ENCODE measurements at places on chromosomes 7 and 10.

GRCh38 chr7:81002421-81002820 is 83.6 kb upstream of the SEMA3C start:
- no peak for DNase-seq

DNA sequence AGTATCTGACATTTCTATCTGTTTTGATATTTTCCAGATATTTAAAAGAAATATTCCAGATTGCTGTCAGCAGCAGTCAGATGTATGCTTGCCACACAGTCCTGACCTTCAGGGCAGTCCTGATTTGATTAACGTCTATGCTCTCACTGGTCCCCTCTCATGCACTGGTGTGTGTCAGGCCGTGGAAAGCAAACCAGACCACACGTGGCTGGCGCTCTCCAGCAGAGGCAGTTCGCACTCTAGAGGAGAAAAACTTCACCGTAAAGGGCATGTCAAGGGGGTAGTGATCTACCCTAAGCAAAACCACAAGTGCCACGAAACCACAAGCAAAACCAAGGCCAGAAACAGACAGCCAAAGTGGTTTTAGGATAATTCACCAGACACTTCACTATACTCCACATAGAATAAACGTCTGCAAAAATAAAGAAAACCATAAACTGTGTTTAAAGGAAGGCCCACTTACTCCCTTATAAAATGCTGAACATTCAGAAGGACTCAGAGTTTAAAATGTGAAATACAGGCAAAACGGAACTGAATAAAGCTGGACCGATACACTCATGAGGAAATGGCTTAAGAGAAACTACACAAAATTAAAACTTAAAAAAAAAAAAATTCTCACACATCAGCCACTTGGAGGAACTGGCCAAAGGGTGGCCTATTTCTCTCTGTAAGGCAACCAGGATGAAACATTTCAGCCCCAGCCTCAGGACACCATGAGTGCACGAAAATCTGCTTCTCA is 26.4 kb downstream of the PARP12 start:
- no peak for DNase-seq

DNA sequence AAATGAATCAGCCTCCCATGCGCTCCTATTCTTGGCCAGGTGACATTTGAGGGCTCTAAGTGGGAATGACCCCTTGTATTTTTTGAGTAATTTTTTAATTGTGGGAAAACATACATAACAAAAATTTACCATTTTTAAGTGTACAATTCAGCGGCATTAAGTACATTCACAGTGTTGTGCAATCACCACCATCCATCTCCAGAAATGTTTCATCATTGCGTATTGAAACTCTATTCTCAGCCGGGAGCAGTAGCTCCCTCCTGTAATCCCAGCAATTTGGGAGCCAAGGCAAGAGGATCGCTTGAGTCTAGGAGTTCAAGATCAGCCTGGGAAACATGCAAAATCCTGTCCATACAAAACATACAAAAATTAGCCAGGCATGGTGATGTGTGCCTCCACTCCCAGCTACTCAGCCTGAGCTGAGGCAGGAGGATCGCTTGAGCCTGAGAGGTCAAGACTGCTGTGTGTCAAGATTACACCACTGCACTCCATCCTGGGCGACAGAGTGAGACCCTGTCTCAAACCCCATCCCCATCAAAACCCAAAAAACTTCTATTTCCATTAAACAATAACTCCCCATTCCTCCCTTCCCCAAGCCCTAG is 2.5 kb downstream of the ANTXRL start:
- no peak for DNase-seq

DNA sequence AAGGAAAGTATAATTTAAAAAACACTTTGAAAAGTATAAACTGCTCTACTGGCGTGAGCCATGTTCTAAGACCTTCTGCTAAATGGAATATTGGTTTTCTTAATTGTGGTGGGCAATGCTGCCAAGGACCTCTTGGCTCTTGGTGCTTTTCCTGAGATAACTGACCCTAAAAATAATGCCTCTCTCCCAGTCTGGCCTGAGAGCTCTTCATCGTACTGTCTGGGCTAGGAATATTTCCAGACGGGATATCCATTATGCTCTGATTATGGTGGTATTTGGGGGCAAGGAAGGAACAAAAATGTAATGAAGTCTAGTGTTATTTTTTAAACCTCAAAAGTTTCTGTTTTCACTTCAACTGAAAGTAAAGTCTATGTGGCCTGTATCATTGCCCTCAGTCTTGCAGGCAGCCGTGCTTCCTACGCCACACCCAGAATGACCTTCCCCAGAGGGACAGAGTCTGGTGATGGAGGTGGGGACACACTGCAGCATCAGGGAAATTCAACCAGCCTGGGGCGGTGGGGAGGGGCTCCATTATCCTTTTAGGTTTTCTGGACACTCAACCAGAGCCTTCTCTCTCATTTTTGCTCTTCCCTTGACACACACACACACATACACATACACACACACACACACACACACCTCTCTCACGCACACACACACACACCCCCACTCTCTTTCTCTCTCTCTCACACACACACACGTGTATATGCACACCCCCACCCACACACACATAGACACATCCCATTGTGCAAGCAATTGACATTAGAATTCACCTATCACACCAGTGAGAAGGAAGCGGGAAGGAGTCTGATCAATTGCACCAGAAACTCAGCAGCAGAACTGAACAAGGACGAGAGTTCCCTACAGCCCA is 99.6 kb downstream of the LRRC18 start:
- no peak for DNase-seq

- DNase-seq, result no peak
These were observed 61.7 kb upstream of the TES start for GRCh38 chr7:116148626-116149025.

DNA sequence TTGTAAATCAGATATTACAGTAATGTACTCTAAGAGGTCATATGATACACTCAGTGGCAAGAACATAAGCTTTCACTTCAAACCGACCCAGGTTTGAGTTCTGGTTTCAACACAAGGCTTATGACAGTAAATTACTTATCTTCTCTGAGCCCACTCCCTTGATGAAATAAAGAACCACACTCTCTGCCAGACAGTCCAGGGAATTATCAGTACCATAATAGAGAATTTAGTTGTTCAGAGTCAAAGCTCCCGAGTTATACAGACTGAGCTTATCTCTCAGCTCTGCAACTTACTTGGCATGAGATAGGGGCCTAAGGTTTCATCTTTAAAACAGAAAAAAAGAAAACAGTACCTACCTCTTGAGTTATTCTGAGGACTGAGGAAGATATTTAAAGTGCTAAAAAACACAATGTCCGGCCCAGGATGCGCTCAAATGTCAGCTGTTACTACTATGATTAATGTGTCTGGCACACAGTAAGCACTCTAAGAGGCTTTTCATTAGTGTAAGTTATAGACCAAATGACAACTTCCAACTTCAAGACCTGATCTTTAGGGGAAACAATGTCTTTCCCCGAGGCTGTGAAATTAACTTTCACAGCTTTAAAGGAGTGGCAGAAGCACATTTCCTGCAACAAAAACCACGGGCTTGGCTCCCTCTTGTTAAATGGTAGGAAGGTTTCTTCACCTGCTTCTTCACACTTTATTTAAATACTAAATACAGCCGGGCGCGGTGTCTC is 38.1 kb downstream of the UBE2H start:
- no peak for DNase-seq

DNA sequence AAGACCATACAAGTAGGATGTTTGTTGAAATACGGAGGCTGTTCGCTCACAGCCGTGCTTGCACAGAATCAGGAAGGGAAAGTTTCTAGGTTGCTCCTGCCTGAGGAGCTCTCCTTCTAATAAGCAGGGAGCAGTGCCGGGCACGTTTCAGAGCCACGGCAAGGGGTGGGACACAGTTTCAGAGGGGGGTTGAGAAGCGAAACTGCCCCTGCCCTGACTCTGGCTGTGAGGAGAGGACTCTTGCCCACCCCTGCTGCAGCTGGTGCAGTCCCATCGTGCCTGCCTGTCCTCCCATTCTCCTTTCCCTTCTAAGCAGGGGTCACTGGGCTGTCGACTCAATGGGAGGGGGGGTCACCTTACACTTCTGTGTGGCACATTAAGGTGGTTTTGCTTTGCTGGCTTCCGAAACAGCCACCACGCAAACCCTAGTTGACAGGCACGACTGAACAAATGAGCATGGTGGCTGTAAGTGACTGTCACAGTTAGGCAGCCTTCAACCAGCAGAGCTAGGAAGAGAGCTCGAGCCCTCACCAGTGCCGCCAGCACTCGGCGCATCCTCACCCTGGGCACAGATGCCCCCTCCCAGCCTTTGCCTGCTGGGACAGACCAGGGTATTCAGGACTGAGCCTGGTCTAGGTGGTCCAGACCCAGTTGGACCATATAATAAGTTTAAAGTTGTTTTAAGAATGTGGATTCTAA is 37.5 kb downstream of the ZNF467 start:
- DNase-seq, result no peak

DNA sequence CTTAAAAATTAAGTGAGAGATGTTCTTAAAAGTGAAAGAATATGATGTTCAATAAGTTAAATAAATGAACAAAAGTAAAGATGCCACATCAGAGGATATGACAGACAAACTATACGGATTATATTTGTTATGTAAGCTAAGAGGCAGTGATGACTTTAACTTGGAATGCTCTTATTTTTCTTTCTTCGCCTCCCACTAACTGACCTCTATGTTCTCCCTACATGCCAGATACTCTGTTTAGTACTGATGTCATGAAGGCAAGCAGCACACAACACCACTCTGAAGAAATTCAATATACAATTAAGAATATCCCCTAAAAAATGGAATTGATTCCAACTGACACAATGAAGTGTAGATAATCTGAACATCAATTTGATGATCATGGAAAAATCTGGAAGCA is 223.4 kb downstream of the DOCK4 start:
- no peak for DNase-seq
